Prostate gland (tissue), 2 donors: ENCODE measurements at places on chromosomes 7 and 10. TPM values are rescaled to one million over a fixed set of nuclear protein-coding genes. Genes with fewer than 3 reads are reported as not detected.

CLCN1 gene
- not detected for total RNA-seq

PNLIPRP2 gene
- total RNA-seq = not detected

ASAH2 gene
- total RNA-seq = 1.9 TPM

SPDYE5 gene
- 1.5 TPM for total RNA-seq

CALN1 gene
- 1.2 TPM for total RNA-seq

GRCh38 chr10:122503886-122504609, 42.7 kb downstream of the HTRA1 start:
- H3K4me3 ChIP-seq = no peak overlapping the region
- no peaks in the 10 kb centered on the region for H3K4me1 ChIP-seq
- no peak for DNase-seq
- no peak overlapping the region for H3K27ac ChIP-seq

- no peaks in the 10 kb centered on the region for H3K36me3 ChIP-seq
- no peak overlapping the region for H3K27ac ChIP-seq
- H3K4me1 ChIP-seq = no peaks in the 10 kb centered on the region
- H3K27me3 ChIP-seq = no peaks in the 10 kb centered on the region
Observed at GRCh38 chr7:35617041-35617440, 77.9 kb downstream of the HERPUD2 start.

DNA sequence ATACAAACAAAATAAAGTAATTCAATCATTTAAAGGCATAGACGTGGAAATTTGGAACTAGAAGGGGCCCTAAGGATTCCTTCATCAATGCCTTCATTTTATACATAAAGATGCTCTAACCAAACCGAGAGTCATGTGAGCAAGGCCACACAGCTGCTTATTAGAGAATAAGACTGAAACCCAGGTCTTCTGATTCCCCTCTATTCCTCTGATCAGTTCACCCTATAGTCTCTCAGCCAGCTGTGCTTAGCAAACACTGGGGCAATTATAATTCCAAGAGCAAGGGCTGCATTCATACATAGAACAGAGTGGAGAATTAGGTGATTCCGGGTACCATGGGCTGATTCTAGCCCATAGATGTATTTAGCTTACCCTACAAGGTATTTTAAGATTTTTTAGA, 9.7 kb upstream of the XPNPEP1 start:
- H3K36me3 ChIP-seq = no peaks in the 10 kb centered on the region
- no peaks in the 10 kb centered on the region for H3K27me3 ChIP-seq
- no peak overlapping the region for H3K4me3 ChIP-seq
- H3K27ac ChIP-seq = no peak overlapping the region

DNA sequence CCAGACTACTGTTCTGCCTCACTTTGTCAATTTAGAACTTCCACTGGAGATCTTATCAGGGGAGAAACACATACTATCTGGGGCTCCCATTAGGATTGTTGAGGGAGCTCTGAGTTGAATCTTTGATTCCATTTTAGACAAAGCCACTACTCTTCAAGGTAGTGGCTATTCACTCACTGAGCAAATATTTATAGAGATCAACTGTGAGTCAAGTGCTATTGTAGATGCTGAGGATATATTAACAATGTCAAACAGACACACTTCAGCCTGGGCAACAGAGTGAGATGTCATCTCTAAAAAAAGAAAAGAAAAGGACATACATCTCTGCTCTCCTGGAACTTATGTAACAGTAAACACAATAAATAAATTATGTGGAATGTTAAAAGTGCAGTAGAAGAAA, 315.3 kb downstream of the PTEN start:
- no peak for DNase-seq
- no peaks in the 10 kb centered on the region for H3K36me3 ChIP-seq
- H3K27ac ChIP-seq = no peak overlapping the region
- H3K4me3 ChIP-seq = no peak overlapping the region
- H3K27me3 ChIP-seq = no peaks in the 10 kb centered on the region
- H3K4me1 ChIP-seq = no peaks in the 10 kb centered on the region

- H3K27me3 ChIP-seq = no peaks in the 10 kb centered on the region
- H3K27ac ChIP-seq = no peak overlapping the region
- no peaks in the 10 kb centered on the region for H3K36me3 ChIP-seq
- H3K4me1 ChIP-seq = peaks cover 7% of the 10 kb centered on the region
- no peak for DNase-seq
- no peak overlapping the region for H3K4me3 ChIP-seq
Observed at GRCh38 chr10:125089469-125089868, 70.9 kb downstream of the CTBP2 start.

- H3K4me1 ChIP-seq = no peaks in the 10 kb centered on the region
- H3K27ac ChIP-seq = no peak overlapping the region
- H3K4me3 ChIP-seq = no peak overlapping the region
- no peak for DNase-seq
Observed at GRCh38 chr10:2256241-2256640, 518.9 kb upstream of the ADARB2 start.

- H3K27ac ChIP-seq = no peak overlapping the region
- H3K36me3 ChIP-seq = no peaks in the 10 kb centered on the region
- no peak for DNase-seq
Observed at GRCh38 chr10:73779018-73779417, 2.8 kb upstream of the CHCHD1 start.

- no peaks in the 10 kb centered on the region for H3K4me1 ChIP-seq
- no peak overlapping the region for H3K27ac ChIP-seq
- H3K36me3 ChIP-seq = no peaks in the 10 kb centered on the region
- DNase-seq = no peak
Observed at GRCh38 chr10:7243139-7243538, 167.7 kb downstream of the SFMBT2 start.

DNA sequence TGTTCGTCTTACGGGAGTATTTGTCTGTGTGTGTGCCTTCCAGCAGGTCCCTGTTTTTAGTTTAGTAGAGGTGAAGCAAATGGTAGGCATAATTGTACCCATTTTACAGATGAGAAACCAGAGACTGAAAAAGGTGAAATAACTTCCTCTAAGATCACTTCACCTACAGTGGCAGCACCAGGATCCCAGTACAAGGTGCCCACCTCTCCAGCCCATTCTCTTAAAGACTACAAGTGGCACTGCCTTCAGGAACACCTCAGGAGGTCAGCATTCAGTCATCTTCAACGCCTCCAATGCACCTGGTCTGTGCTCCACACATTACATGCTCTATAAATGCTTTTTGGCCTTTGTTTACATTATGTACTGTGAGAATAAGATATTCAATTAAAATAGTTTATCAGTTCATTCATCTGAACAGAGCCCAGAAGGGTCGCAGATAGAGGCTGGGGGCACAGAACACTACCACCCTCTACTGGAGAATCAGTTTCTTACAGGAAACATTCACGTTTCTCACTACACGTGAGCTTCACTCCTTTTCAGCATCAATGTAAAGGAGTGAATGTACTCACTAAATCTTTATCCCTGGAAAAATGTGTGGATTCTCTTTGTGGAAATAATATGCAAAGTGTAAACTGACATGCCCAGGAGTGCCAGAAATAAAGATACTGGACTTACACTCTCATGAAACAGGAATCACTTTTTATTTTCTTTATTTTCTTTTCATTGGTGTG, 45.5 kb upstream of the ABLIM1 start:
- no peaks in the 10 kb centered on the region for H3K4me1 ChIP-seq
- H3K27ac ChIP-seq = no peak overlapping the region
- DNase-seq = no peak
- H3K27me3 ChIP-seq = no peaks in the 10 kb centered on the region

DNA sequence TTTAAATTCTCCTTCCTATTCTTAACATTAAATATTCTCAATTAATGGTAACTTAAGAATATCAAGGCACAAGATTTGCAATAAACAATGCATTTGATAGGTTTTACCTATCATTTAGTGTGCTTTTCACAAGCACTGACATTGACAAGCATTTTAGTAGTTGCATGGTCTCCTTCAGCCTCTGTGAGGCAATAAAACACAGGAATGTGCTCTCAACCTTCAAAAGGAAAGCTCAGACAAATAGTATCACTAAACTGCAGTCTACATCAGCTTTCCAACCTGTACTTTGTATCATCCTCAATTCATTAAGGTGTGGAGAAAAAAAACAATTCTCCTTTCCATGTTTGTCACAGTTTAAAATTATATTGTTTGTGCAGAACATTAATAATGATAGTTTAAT, 51.1 kb upstream of the TSPAN13 start:
- no peak for DNase-seq
- no peaks in the 10 kb centered on the region for H3K27me3 ChIP-seq
- no peaks in the 10 kb centered on the region for H3K36me3 ChIP-seq
- no peak overlapping the region for H3K4me3 ChIP-seq

DNA sequence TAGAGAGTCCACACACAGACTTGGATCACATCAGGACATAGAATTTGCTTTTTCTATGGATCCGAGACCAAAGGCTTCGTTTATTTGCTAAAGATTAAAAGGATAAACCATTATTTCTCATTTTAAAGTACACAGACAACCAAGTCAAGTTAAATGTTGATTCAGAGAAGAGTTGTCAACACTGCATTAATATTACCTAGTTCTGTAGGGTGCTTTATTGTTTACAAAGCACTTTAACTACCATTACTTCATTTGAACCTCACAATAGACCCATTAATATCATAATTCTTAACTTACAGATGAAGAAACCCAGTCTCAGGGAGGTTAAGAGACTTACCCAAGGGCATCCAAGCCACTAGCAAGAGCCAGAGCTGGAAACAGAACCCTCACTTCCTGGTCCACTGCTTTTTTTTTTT, 43.2 kb upstream of the GSAP start:
- no peak for DNase-seq
- no peak overlapping the region for H3K4me3 ChIP-seq
- H3K36me3 ChIP-seq = no peaks in the 10 kb centered on the region

DNA sequence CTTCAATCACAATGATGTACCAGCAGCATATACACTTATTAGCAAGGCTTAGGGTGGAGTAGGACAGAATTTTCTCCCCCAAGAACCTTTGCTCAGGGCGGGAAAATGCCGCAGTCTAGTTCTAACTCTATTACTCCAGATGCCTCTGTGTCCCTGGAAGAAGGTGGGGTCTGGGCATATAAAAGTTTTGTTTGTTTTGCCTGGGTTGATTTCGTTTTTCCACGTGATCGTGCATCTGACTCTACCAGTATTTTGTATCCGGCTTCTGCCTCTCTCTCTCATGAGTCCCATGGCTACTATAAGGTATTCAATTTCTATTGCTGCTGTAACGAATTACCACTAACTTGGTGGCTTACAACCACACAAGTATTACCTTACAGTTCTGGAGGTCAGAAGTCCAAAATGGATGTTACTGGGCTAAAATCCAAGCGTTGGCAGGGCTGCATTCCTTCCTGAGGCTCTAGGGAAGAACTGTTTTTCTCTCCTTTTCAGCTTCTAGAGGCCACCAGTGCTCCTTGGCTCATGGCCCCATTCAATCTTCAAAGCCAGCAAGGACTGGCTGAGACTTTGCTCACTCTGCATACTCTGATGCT, 181.2 kb upstream of the PRSS58 start:
- no peak overlapping the region for H3K4me3 ChIP-seq
- H3K4me1 ChIP-seq = no peaks in the 10 kb centered on the region
- no peak for DNase-seq
- H3K27me3 ChIP-seq = no peaks in the 10 kb centered on the region
- H3K36me3 ChIP-seq = no peaks in the 10 kb centered on the region

DNA sequence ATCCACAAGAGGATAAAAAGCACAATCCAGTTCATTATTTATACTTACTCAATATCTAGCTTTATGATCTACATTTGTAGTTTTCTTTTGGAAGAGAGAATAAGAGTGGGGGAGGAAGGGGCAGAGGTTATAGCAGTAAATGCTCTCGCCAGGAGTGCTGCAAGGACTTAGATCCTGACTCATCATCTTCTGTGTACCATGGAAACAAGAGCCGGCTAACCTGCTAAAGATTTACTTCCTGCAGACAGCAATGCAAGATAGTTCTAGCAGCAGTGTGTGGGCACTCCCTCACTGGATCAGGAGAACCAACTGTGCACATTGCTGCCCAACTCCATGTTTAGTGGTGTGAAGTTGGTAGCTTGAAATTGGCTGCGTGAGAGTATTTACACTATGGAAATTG, 47.7 kb upstream of the TRIL start:
- no peaks in the 10 kb centered on the region for H3K4me1 ChIP-seq
- no peak overlapping the region for H3K27ac ChIP-seq
- DNase-seq = no peak

- H3K4me1 ChIP-seq = no peaks in the 10 kb centered on the region
- H3K27me3 ChIP-seq = no peaks in the 10 kb centered on the region
- H3K27ac ChIP-seq = no peak overlapping the region
Observed at GRCh38 chr10:72068901-72069446, 19.4 kb downstream of the SPOCK2 start.

DNA sequence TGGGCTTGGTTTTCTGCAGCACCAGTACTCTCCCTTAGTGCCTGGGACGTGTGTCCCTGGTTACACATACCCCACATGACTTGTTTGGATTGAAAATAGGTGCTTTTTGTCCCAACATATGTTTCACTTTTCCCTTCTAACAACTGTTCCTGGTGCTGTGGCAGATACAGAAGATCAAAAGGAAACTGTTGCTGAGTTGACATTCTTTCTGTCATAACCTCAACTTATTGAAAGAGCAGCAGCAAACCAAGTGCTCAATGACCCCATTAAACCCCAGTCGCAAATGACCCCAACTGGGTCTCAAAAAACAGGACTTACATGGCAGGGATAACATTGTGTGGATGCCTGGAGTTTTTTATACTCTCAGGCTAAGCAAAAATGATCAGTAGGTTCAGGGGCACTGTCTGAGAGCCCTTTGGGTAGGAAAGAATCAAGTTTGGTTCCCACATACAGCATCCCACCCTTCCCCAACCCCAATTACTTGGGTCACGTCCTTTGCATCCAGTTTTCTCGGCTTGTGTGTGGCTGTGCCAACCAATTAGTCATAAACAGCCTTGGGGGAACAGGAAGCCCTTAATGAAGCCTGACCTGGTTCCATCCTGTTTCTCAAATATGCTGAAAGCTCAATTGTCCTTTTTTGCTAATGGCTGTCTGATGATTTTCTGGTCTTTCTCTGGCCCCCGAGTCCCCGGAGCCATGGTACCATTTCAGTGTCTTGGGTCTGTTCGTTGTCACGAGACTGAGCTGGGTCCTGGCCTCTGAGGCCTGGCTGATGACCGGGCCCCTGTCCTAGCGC, 4.9 kb downstream of the HKDC1 start:
- H3K36me3 ChIP-seq = no peaks in the 10 kb centered on the region
- H3K27me3 ChIP-seq = no peaks in the 10 kb centered on the region
- DNase-seq = no peak

GRCh38 chr10:6802759-6803426, 222.8 kb upstream of the PRKCQ start:
- H3K4me1 ChIP-seq = no peaks in the 10 kb centered on the region
- no peak overlapping the region for H3K27ac ChIP-seq
- H3K36me3 ChIP-seq = no peaks in the 10 kb centered on the region
- no peak overlapping the region for H3K4me3 ChIP-seq
- DNase-seq = no peak
- no peaks in the 10 kb centered on the region for H3K27me3 ChIP-seq

- H3K4me1 ChIP-seq = no peaks in the 10 kb centered on the region
- H3K27ac ChIP-seq = no peak overlapping the region
- no peak for DNase-seq
- H3K4me3 ChIP-seq = no peak overlapping the region
Observed at GRCh38 chr10:20110125-20111100, 294.2 kb downstream of the PLXDC2 start.

DNA sequence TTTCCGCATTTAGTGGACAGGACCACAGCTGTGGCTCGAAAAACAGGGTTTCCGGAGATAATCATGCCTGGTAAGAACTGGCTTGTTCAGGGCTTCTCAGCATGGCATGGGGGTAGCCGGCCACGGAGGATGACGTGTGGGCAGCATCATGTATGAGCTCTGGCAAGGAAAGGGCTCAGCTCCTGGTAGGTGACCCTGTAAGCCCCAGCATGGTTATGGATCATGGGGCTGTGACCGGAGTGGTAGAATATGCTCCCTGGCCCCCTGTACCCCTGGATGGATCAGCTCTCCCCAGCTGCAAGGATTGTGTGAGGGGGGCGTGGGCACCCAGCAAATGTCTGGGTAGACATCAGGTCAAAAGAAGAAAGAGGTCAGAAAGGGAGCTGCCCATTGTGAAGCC, 113.5 kb downstream of the DOCK1 start:
- H3K27ac ChIP-seq = no peak overlapping the region
- no peaks in the 10 kb centered on the region for H3K4me1 ChIP-seq
- H3K4me3 ChIP-seq = no peak overlapping the region
- H3K27me3 ChIP-seq = no peaks in the 10 kb centered on the region
- no peaks in the 10 kb centered on the region for H3K36me3 ChIP-seq
